ENCODE measurements at places on chromosomes 7 and 10.

DNA sequence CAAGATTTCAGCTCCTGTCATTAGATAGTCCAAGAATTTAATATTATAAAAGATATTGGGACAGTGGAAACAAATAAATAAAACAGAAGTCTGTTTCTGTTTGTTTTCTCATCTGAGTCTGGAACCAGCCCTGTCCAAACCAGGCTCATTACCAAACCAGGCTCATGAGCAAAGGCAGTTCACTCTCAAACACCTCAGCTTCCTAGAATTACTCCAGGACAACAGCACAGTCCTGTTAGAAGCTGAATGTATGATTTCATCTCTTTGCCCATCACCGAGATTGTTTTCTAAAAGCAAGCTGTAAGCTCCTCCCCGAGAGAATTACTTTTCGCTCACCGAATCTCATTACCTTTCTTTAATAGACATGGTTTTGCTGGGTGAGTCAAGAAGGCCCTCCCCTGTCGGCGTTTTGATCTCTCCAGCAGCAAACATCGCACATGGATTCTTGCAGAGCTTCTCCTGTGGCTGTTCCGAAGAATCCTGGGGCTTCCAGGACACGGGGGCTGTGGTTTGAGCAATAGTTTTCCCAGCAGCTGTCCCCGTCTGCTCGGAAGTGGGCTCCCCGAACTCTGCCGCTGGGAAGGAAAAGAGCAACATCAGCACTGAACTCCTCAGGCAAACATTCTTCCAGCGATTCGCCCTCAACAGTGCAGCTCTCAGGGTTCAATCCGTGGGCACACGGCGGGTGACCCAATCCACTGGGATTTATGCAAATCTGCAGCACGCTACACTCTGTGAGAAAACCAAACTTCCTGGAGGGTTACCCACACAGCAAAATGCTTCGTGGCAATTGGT, 112.5 kb downstream of the SVIL start:
- H3K4me1 ChIP-seq = peaks cover 3% of the 10 kb centered on the region
- H3K4me3 ChIP-seq = no peak overlapping the region
- H3K36me3 ChIP-seq = no peaks in the 10 kb centered on the region
- H3K27ac ChIP-seq = peak overlapping the region; percentile 26
- no peak for DNase-seq

DNA sequence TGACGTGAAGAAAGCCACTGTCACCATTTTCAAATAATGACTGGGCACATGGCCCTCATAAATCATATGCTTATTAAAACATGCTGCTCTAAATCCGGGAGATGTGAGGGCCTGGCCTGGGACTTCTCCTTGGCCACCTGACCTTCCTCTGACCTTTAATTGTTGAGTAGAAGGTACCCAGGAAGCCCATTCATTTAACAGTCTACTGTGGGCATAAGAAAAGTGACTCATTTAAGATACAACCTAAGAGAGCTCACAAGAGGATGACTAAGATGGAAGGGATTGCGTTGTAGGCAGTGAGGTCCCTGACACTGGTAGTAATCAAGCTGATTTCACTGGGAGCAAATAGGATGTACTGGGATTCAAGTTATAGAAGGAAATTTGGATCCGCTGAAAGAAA, 203.4 kb upstream of the GPR26 start:
- H3K27me3 ChIP-seq = no peaks in the 10 kb centered on the region
- no peaks in the 10 kb centered on the region for H3K36me3 ChIP-seq
- no peak overlapping the region for H3K4me3 ChIP-seq
- no peak for DNase-seq
- H3K27ac ChIP-seq = no peak overlapping the region
- H3K4me1 ChIP-seq = no peaks in the 10 kb centered on the region

DNA sequence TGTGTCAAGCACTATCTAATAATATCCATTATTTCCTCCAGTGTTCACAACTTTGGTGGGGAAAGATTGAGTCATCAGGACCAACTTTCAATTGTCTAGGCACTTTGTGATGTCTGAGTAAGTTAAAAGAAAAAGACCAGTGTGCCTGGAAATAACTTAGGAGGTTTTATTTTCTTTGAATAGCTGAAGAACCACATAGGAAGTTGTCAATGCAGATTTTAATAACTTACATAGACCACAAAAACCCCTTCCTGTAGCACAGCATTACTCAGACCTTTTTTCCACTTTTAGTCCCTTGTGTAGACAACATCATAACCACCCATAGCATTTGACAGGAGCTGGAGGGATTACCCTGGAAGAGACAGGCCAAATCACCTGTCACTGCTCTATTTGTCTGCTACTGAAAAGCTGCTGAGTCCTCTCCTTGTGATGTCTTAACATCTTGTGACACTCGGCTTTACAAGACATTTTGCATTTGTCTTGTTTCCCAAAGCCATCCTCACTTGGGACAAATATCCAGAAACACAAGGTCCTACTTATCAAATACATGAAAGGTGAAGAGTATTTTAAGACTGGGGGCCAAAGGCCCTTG, 241.5 kb upstream of the PTER start:
- no peak overlapping the region for H3K4me3 ChIP-seq
- no peaks in the 10 kb centered on the region for H3K27me3 ChIP-seq
- H3K4me1 ChIP-seq = no peaks in the 10 kb centered on the region
- H3K36me3 ChIP-seq = no peaks in the 10 kb centered on the region

- no peak overlapping the region for H3K27ac ChIP-seq
- DNase-seq = no peak
- no peak overlapping the region for H3K4me3 ChIP-seq
- H3K27me3 ChIP-seq = no peaks in the 10 kb centered on the region
- no peaks in the 10 kb centered on the region for H3K36me3 ChIP-seq
Measured at GRCh38 chr10:88113232-88113631, 249.8 kb downstream of the PTEN start.

DNA sequence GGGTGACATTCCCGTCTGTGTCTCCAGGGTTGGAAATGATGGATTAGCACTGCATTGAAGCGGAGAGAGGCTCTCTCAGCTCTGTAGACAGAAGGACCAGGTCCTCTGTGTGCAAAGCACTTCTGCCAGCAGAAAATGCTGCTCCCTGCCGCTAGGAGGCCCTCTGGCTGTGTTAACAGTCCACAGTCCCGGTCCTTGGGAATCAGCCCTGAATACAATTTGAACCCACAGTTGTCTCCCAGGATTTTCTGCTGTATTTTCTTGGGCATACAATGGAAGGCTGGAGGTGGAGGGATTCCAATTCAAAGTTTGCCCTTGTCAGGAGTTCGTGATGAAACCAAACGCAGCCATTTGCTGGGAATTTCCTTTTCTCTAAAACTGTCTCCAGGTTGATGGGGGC, 205.2 kb downstream of the GLRX3 start:
- H3K4me3 ChIP-seq = no peak overlapping the region
- no peaks in the 10 kb centered on the region for H3K4me1 ChIP-seq
- no peak overlapping the region for H3K27ac ChIP-seq
- no peaks in the 10 kb centered on the region for H3K36me3 ChIP-seq
- no peak for DNase-seq
- H3K27me3 ChIP-seq = no peaks in the 10 kb centered on the region

DNA sequence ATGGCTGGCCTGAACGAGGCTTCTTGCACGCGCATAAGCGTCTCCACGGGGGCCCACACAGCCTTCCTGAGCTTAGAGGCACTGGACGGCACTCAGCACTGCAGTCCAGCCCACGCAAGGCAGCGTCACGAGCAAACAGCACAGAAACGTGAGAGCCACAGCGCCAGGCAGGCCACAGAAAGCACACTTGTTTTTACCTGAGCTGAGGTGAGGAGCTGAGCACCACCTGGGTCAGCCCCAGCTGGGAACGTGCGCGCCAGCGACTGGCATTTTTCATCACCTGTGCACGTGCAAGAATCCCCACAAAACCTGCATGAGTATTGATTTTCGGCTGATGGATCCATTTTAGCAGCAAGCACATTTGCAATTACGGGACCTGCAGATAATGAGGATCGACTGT, 26.7 kb downstream of the IQCE start:
- H3K4me3 ChIP-seq = no peak overlapping the region
- no peak for DNase-seq
- no peaks in the 10 kb centered on the region for H3K36me3 ChIP-seq
- H3K4me1 ChIP-seq = no peaks in the 10 kb centered on the region

GRCh38 chr7:141306081-141306480, 232.2 kb downstream of the TMEM178B start:
- no peaks in the 10 kb centered on the region for H3K36me3 ChIP-seq
- no peaks in the 10 kb centered on the region for H3K4me1 ChIP-seq
- H3K27me3 ChIP-seq = no peaks in the 10 kb centered on the region
- H3K27ac ChIP-seq = no peak overlapping the region
- no peak overlapping the region for H3K4me3 ChIP-seq
- DNase-seq = no peak

DNA sequence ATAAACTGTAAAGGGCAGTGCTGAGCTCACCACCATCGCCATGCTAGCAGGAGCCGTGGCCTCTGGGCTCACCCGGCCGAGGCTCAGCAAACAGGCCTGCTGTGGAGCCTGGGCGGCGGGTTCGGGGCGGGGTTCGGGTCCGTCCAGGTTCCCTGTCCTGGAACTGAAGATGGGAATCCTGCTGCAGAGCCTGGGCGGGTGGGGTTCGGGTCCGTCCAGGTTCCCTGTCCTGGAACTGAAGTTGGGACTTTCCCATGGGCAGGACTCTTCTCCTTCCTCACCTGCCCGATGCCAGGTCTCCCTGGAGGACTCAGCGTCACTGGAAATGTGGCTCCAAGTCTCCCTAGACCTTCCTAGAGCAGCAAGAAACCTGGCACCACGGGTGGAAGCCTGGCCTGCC, 36.6 kb downstream of the EN2 start:
- H3K36me3 ChIP-seq = no peaks in the 10 kb centered on the region
- DNase-seq = no peak
- no peak overlapping the region for H3K27ac ChIP-seq
- peaks cover 5% of the 10 kb centered on the region for H3K27me3 ChIP-seq

GRCh38 chr7:134916171-134916883, 70.0 kb upstream of the AGBL3 start:
- peaks cover 9% of the 10 kb centered on the region for H3K4me1 ChIP-seq
- H3K27ac ChIP-seq = no peak overlapping the region
- no peak for DNase-seq

- H3K36me3 ChIP-seq = no peaks in the 10 kb centered on the region
- H3K4me1 ChIP-seq = no peaks in the 10 kb centered on the region
Measured at GRCh38 chr7:13989126-13989948, at the start of gene ETV1. TSS of gene ETV1 (minus strand) at chr7:13989666. CDS start at chr7:13989052, 614 bp downstream.

DNA sequence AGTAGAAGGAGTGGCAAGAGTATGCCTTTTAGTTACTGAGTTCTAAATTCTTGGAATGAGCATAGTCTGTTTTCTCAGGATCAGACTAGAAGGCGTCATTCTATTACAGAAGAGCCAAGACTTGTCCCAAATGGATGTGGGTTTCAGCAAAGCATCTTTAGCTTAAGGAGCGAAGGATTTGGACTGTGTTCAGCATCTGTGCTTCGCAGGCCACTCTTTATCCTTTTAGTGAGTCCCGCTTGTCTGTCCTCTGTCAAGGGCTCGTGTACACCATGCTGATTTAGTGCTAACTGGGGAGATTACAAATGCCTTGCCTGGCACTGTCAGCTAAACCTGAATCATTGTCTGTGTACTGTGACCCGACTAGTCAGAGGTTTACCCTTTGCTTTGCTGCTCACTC, 465.7 kb downstream of the AUTS2 start:
- H3K4me3 ChIP-seq = no peak overlapping the region
- no peak for DNase-seq
- H3K27ac ChIP-seq = no peak overlapping the region
- H3K36me3 ChIP-seq = no peaks in the 10 kb centered on the region
- no peaks in the 10 kb centered on the region for H3K4me1 ChIP-seq
- no peaks in the 10 kb centered on the region for H3K27me3 ChIP-seq

- no peaks in the 10 kb centered on the region for H3K27me3 ChIP-seq
- H3K27ac ChIP-seq = no peak overlapping the region
- H3K4me3 ChIP-seq = no peak overlapping the region
- H3K36me3 ChIP-seq = no peaks in the 10 kb centered on the region
- no peak for DNase-seq
- H3K4me1 ChIP-seq = no peaks in the 10 kb centered on the region
Measured at GRCh38 chr7:26714006-26714405, 150.4 kb downstream of the SKAP2 start.

- no peak for DNase-seq
- H3K36me3 ChIP-seq = no peaks in the 10 kb centered on the region
- no peaks in the 10 kb centered on the region for H3K27me3 ChIP-seq
- H3K4me3 ChIP-seq = no peak overlapping the region
Measured at GRCh38 chr7:88361357-88361756, 54.7 kb upstream of the STEAP4 start.

GRCh38 chr7:105655067-105655466, 73.8 kb upstream of the EFCAB10 start:
- no peaks in the 10 kb centered on the region for H3K4me1 ChIP-seq
- no peak for DNase-seq
- no peak overlapping the region for H3K4me3 ChIP-seq
- no peaks in the 10 kb centered on the region for H3K36me3 ChIP-seq

DNA sequence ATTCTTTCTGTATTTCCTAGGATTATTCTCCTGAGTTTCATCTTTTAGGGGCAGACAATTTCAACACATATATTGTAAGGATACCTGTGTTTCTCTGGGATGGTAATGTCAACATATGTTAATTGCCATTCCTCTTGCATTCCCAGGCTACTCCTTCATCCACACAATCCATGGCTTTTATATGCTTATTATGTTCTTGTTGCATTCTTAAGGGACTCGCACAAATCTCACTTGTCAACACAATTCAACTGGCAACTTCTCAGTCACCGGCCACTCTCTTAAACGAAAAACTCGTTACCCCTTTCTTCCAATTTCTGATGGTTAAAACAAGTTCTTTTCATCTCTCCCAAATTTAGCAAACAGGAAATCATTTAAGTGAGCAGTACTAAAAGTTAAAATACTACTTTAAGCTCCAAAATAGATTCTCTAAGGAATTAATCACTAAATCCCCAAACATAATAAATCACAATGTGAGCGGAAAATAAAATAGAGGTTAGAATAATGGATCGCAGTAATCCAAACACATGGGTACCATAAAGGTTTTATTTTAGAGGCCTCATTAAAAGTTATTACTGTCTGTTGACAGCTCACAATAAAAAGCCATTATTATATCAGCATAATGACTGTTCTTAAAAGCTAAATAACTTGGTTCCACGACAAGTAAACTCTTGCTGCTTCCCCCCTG, 223.2 kb downstream of the ELMO1 start:
- no peak overlapping the region for H3K4me3 ChIP-seq
- H3K27ac ChIP-seq = no peak overlapping the region
- H3K27me3 ChIP-seq = no peaks in the 10 kb centered on the region
- no peaks in the 10 kb centered on the region for H3K36me3 ChIP-seq

- H3K4me3 ChIP-seq = no peak overlapping the region
- no peak overlapping the region for H3K27ac ChIP-seq
- DNase-seq = no peak
- no peaks in the 10 kb centered on the region for H3K4me1 ChIP-seq
Measured at GRCh38 chr7:124575176-124575575, 190.4 kb downstream of the GPR37 start.

DNA sequence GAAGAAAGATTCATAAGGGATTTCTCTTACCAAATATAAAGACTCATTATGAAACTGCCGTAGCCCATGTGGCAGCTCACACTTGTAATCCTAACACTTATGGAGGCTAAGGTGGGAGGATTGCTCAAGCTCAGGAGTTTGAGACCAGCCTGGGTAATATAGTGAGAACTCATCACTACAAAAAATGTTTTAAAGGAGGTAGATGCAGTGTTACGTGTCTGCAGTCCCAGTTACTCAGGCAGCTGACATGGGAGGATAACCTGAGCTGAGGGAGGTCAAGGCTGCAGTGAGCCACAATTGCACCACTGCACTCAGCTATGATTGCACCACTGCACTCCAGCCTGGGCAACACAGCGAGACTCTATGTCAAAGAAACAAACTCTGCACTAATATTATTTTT, 18.1 kb upstream of the DNA2 start:
- no peaks in the 10 kb centered on the region for H3K4me1 ChIP-seq
- no peak overlapping the region for H3K27ac ChIP-seq
- H3K4me3 ChIP-seq = no peak overlapping the region
- H3K27me3 ChIP-seq = no peaks in the 10 kb centered on the region
- peaks cover 8% of the 10 kb centered on the region for H3K36me3 ChIP-seq

- H3K36me3 ChIP-seq = no peaks in the 10 kb centered on the region
- DNase-seq = peak; percentile 54
- peaks cover 3% of the 10 kb centered on the region for H3K4me1 ChIP-seq
- H3K4me3 ChIP-seq = no peak overlapping the region
Measured at GRCh38 chr7:51366930-51367613, 50.5 kb upstream of the COBL start.

Measured in prostate gland (tissue), 2 donors.